Heart left ventricle (tissue), 16 donors: ENCODE measurements at places on chromosomes 7 and 10. TPM values are rescaled to one million over a fixed set of nuclear protein-coding genes. Genes with fewer than 3 reads are reported as not detected.
A peak's percentile ranks its signal among the peaks of the same experiment; 100 is the strongest.

- H3K4me1 ChIP-seq: peaks cover 14% of the 10 kb centered on the region
- no peak overlapping the region for H3K4me3 ChIP-seq
- no peaks in the 10 kb centered on the region for H3K27me3 ChIP-seq
Measured at GRCh38 chr7:55066524-55066923, 47.7 kb downstream of the EGFR start.

- DNase-seq: no peak
- peaks cover 6% of the 10 kb centered on the region for H3K36me3 ChIP-seq
- no peaks in the 10 kb centered on the region for H3K4me1 ChIP-seq
- H3K4me3 ChIP-seq: no peak overlapping the region
- no peaks in the 10 kb centered on the region for H3K27me3 ChIP-seq
Measured at GRCh38 chr10:70546584-70546983, 56.0 kb downstream of the PRF1 start.

- H3K4me1 ChIP-seq: no peaks in the 10 kb centered on the region
- no peak overlapping the region for H3K27ac ChIP-seq
- no peaks in the 10 kb centered on the region for H3K27me3 ChIP-seq
- H3K36me3 ChIP-seq: no peaks in the 10 kb centered on the region
- DNase-seq: no peak
Measured at GRCh38 chr7:31925753-31926454, 144.3 kb downstream of the PDE1C start.

- peaks cover 7% of the 10 kb centered on the region for H3K4me1 ChIP-seq
- no peaks in the 10 kb centered on the region for H3K36me3 ChIP-seq
- H3K27me3 ChIP-seq: no peaks in the 10 kb centered on the region
- DNase-seq: no peak
- H3K4me3 ChIP-seq: no peak overlapping the region
Measured at GRCh38 chr10:35909121-35909720, 267.1 kb upstream of the FZD8 start.

Gene STEAP2
- 6.2 TPM for total RNA-seq

Gene SPDYE8
- total RNA-seq: not detected

DNA sequence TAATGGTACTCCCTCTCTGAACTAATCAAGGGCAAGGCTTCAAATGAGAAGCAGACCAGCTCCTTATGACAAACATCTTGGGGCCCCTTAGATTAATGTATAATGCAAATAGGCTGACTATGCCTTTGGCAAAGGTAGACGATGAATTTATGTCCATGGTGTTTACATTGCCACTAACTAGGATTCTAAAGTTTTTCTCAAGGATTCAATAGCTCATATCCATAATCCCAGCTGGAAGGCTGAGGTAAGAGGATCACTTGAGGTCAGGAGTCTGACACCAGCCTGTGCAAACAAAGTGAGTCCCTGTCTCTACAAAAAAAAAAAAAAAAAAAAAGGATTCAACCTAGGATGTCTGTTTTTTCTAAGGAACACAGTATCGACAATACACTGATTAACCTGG, 96.5 kb downstream of the ORC5 start:
- no peak for DNase-seq
- H3K27me3 ChIP-seq: no peaks in the 10 kb centered on the region
- no peak overlapping the region for H3K27ac ChIP-seq
- H3K4me3 ChIP-seq: no peak overlapping the region
- no peaks in the 10 kb centered on the region for H3K36me3 ChIP-seq

GRCh38 chr10:15943426-15943825, 83.1 kb upstream of the MINDY3 start:
- no peaks in the 10 kb centered on the region for H3K36me3 ChIP-seq
- DNase-seq: no peak
- H3K4me3 ChIP-seq: no peak overlapping the region

Gene NME8
- not detected for total RNA-seq

- no peaks in the 10 kb centered on the region for H3K27me3 ChIP-seq
- no peak overlapping the region for H3K27ac ChIP-seq
- H3K4me3 ChIP-seq: no peak overlapping the region
- H3K36me3 ChIP-seq: no peaks in the 10 kb centered on the region
- no peak for DNase-seq
- H3K4me1 ChIP-seq: no peaks in the 10 kb centered on the region
Measured at GRCh38 chr10:24962995-24963394, 10.6 kb upstream of the PRTFDC1 start.

Gene NPTX2
- total RNA-seq: 0.21 TPM

DNA sequence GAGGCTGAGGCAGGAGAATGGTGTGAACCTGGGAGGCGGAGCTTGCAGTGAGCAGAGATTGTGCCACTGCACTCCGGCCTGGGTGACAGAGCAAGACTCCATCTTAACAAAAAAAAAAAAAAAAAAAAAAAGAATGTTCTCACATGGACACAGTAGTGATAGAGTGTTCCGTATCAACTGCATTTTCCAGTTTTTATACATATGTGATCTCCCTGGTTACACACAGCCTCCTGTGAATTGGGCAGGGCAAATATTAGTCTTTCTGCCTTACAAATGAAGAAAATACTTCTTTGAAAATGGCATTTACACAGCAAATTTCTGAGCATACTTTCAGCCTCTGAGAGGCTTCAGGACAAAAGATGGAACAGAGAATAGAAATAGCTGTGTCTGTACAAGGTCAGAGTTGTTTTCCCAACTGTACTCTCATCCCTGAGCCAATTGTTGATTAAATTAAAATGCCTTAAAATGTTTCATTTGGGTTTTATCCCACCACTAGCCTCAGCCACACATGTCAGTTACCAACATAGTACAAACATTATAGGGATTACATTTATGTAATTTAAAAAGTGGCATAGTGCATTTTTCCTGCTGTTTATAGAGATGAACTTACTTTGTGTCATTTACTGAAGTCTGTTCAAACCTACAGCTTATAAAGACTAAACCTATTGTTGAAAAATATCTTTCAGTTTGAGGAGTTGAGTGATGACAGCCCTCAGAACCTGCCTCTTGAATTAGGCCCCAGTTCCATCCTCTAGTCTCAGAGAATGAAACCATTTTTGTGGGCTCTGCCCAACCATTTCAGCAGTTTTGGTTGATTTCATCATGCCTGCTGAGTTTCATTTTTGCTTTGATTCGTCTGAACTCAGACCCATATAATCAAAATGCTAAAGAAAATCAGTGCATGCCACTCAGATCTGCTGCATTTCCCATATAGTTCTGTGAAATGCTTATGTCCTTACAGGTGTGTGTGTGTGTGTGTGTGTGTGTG, 609.4 kb upstream of the C7orf33 start:
- H3K27me3 ChIP-seq: no peaks in the 10 kb centered on the region
- H3K27ac ChIP-seq: no peak overlapping the region
- DNase-seq: no peak
- no peaks in the 10 kb centered on the region for H3K4me1 ChIP-seq
- H3K36me3 ChIP-seq: no peaks in the 10 kb centered on the region

DNA sequence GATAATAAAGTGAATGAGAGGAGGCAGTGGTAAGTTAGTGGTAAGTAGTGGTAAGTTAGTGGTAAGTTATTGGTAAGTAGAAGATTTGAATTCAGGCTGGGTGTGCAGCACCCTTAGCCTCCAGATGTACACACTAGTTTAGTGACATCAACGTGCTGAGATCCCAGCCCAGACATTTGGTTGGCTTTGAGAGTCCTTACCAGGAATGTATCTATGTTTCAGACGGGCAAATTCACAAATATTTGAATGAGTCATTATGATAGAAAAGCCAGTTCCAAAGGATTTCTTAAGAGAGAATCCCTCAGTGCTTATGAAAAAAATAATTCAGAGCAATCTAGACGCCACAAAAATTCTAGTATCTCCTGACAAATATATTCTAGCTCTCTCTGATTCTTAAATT, 70.0 kb downstream of the ARL4A start:
- no peak overlapping the region for H3K4me3 ChIP-seq
- no peak for DNase-seq
- no peaks in the 10 kb centered on the region for H3K36me3 ChIP-seq
- no peaks in the 10 kb centered on the region for H3K4me1 ChIP-seq

- H3K27ac ChIP-seq: no peak overlapping the region
- peaks cover 36% of the 10 kb centered on the region for H3K4me1 ChIP-seq
Measured at GRCh38 chr7:121101621-121102020, 113.1 kb downstream of the CPED1 start.

Gene TTYH3
- total RNA-seq: 13.4 TPM

DNA sequence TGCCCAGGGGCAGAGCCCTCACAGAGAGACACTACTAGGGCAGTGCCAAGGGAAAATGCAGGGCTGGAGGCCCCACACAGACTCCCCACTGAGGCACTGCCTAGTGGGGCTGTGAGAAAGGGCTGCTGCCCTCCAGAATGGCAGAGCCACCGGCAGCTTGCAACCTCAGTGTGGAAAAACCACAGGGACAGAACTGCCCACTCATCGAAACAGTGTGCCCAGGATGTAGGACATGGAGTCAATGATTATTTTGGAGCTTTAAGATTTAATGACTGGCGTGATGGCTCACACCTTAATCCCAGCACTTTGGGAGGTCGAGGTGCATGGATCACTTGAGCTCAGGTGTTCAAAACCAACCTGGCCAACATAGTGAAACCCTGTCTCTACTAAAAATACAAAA, 27.5 kb upstream of the MSS51 start:
- no peak for DNase-seq
- H3K4me3 ChIP-seq: no peak overlapping the region
- peaks cover 18% of the 10 kb centered on the region for H3K36me3 ChIP-seq
- H3K27ac ChIP-seq: no peak overlapping the region
- no peaks in the 10 kb centered on the region for H3K27me3 ChIP-seq

DNA sequence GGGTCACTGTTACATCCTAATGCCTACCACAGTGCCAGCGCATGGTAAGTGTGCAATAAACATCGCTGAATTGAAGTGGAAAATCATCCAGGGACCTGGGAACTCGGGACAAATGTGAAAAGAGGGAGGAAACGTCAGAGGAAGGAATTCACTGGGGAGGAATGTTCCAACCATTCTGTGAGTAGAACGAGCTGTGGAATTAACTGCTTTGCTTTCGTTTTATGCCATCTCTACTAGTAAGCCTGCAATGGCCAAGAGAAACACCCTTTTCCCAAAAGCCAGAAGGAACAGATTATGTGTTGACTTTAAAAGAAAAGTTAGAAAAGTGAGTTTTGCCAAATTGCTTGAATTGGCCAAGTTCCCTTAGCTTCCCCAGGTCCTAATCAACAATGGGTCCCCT, 1044.9 kb downstream of the TYW1 start:
- DNase-seq: no peak
- H3K4me1 ChIP-seq: no peaks in the 10 kb centered on the region
- no peaks in the 10 kb centered on the region for H3K36me3 ChIP-seq
- H3K27ac ChIP-seq: no peak overlapping the region

- peaks cover 4% of the 10 kb centered on the region for H3K4me1 ChIP-seq
- no peaks in the 10 kb centered on the region for H3K36me3 ChIP-seq
- H3K27ac ChIP-seq: no peak overlapping the region
Measured at GRCh38 chr10:97836446-97836845, 13.2 kb upstream of the GOLGA7B start.

GRCh38 chr7:88318196-88318595, 11.5 kb upstream of the STEAP4 start:
- H3K4me3 ChIP-seq: no peak overlapping the region
- no peak for DNase-seq
- H3K36me3 ChIP-seq: no peaks in the 10 kb centered on the region
- no peaks in the 10 kb centered on the region for H3K27me3 ChIP-seq
- no peaks in the 10 kb centered on the region for H3K4me1 ChIP-seq
- no peak overlapping the region for H3K27ac ChIP-seq

- no peak for DNase-seq
- H3K27ac ChIP-seq: no peak overlapping the region
- peaks cover 63% of the 10 kb centered on the region for H3K27me3 ChIP-seq
- H3K4me1 ChIP-seq: peaks cover 59% of the 10 kb centered on the region
Measured at GRCh38 chr10:117541909-117542705, 439 bp upstream of the EMX2 start.

GRCh38 chr7:44748948-44749731, 493 bp downstream of the ZMIZ2 start:
- H3K4me1 ChIP-seq: peaks cover 42% of the 10 kb centered on the region
- H3K36me3 ChIP-seq: no peaks in the 10 kb centered on the region
- peak overlapping the region; percentile 95 for H3K4me3 ChIP-seq
- no peak for DNase-seq
- no peaks in the 10 kb centered on the region for H3K27me3 ChIP-seq

Gene CDH23
- total RNA-seq: 5.9 TPM

DNA sequence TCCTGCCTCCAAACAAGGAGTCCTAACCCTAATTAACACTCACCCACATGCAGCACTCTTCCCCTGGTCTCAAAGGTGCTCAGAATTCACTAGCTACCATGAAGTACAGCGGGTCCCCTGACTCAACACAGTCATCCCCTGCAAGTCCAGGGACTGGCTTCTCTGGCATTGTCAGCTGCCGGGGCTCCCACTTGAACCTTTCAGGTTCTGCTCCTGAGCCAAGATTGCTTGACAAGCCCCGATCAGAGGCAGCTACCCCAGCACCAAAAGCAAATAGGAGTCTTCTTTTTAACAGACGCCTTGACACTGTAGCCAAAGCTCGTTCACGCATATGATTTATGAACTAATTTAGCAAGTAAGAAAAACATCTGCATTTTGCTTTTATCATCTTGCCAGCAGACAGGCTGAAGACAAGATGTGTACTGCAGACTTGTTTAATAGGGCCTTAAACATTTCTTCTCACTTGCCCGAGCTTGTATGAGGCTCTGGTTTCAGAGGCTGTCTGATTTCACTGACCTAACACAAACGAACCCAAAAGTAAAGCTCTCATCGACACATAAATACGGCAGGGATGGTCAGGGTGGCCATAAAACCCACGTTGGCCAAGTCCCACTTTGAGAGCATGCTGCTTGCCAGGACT, 67.6 kb upstream of the ADAM12 start:
- no peaks in the 10 kb centered on the region for H3K36me3 ChIP-seq
- H3K27me3 ChIP-seq: no peaks in the 10 kb centered on the region
- H3K4me3 ChIP-seq: no peak overlapping the region

DNA sequence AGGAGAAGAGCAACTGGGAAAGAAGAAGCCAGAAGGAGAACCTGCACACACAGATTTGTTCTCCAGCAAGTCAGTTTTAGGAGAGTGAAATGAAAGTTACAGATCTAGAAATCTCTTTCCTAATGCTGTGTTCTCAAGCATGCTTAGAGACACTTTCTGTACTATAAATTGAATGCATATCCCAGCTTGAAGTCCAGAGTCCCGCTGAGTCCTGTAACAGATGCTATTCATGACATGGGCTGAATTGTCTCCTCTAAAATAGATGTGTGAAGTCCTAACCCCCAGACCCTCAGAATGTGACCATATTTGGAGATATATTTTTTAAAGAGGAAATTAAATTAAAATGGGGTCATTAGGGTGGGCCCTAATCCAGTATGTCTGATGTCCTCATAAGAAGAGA, 46.9 kb upstream of the GJD4 start:
- H3K27ac ChIP-seq: no peak overlapping the region
- no peak overlapping the region for H3K4me3 ChIP-seq
- no peaks in the 10 kb centered on the region for H3K36me3 ChIP-seq
- no peaks in the 10 kb centered on the region for H3K27me3 ChIP-seq

Gene OR2A42
- total RNA-seq: not detected

- DNase-seq: peak; percentile 72
- H3K4me1 ChIP-seq: peaks cover 9% of the 10 kb centered on the region
- peak overlapping the region; percentile 100 for H3K27ac ChIP-seq
- H3K36me3 ChIP-seq: peaks cover 5% of the 10 kb centered on the region
- no peaks in the 10 kb centered on the region for H3K27me3 ChIP-seq
Measured at GRCh38 chr10:3786295-3787015, 1.4 kb upstream of the KLF6 start.
